ENCODE measurements at places on chromosomes 5 and 9.

GRCh38 chr9:137461663-137462395 is 2.7 kb upstream of the NSMF start:
- DNase-seq = peak; percentile 73

- DNase-seq = no peak
These were observed 44.7 kb upstream of the HMGCS1 start for GRCh38 chr5:43357878-43358281.

- DNase-seq = no peak
These were observed 446.4 kb upstream of the CCNG1 start for GRCh38 chr5:162990856-162991497.

GRCh38 chr5:77850536-77851175 is 74.5 kb upstream of the TBCA start:
- no peak for DNase-seq

- no peak for DNase-seq
These were observed 526.7 kb upstream of the WWC1 start for GRCh38 chr5:167764641-167765289.

- DNase-seq = peak; percentile 7
These were observed 35.4 kb downstream of the UBE2R2 start for GRCh38 chr9:33852216-33852826.

Data from stimulated activated CD8-positive, alpha-beta memory T cell treated with anti-CD3 and anti-CD28 coated beads, Interleukin-4, amount 100 ng/mL, for 4 hours (primary cell).